RCC 7860 (cell line): ENCODE measurements at places on chromosomes 13 and 19.

DNA sequence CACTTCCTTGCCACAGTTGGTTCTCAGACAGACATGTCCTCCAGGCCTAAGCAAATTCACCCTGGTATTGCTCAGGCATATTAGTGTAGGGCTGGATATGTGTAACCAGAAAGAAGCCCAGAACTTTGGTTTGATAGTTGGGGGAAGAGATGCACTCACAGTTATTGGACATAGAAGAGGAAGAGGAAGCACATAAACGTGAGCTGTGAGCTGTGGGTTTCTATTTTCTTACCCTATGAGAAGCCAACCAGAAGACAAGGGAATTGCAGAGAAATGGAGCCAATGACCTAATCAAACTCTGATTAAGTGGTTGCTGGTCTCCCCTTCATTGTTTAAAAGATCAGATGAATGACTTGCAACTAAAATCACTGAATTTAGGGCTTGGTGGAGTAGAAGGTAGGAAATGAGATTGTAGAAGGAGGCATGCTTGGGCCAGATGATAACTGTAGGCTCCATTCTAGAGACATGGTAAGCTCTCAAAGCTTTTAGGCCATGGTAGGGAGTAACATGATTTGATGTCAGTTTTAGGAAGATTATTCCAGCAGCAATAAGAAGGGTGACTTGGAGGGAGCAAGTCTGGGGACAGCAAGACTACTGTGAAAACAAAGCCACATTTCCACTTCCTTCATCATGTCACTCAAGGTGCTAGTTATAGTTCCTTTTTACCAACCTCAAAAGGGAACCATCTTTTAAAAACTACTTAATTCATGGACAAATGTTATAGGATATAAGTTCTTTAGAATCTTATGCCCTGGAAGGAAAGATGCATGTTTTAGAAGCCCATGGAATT is 24.1 kb upstream of the WDFY2 start:
- DNase-seq, result no peak

DNA sequence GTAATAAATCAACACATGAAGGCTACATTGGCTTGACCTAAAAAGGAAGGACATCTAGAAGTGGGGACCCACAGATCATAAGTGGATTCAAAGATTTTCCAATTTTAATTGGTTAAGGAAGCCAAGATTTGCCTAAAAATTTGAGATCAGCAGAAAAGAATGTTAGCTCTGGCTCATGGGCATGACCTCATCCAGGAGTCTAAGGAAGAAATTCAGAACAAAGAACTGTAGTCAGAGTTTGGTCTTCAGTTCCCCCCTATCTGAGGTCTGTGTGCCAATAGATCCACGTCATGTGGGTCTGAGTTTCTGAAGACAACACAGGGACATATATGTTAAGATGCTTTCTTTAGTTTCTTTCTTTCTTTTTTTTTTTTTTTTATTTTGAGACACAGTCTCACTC is 648.8 kb upstream of the SPRY2 start:
- no peak for DNase-seq

- DNase-seq, result no peak
Measured at GRCh38 chr19:8021374-8021773, 15.9 kb upstream of the ELAVL1 start.

GRCh38 chr19:31804668-31805067 is 455.4 kb upstream of the TSHZ3 start:
- no peak for DNase-seq

GRCh38 chr19:35717665-35718344 is at the start of gene KMT2B:
TSS of gene KMT2B (plus strand) at chr19:35718003. CDS start at chr19:35718019, 16 bp downstream.
- DNase-seq, result peak; percentile 87

DNA sequence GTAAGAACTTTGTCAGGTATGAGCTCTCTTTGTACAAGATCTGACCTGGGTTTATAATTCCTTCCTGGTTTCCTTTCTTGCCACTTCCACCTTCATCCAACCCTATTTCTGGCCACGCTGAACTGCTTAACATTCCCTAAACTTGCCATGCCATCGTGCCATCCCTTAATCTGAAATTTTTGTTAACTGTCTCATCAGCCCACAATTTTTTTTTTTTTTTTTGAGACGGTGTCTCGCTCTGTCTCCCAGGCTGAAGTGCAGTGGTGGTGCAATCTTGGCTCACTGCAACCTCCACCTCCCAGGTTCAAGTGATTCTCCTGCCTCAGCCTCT is 144.6 kb downstream of the GGACT start:
- peak; percentile 66 for DNase-seq

GRCh38 chr13:26459276-26460131 is 98.0 kb upstream of the WASF3 start:
- no peak for DNase-seq

- no peak for DNase-seq
Measured at GRCh38 chr13:50030315-50030714, 15.1 kb downstream of the KCNRG start.

GRCh38 chr13:109357751-109358471 is 428.5 kb downstream of the IRS2 start:
- DNase-seq, result no peak

GRCh38 chr19:56690670-56691069 is 19.1 kb upstream of the ZNF835 start:
- DNase-seq, result no peak

- DNase-seq, result peak; percentile 62
Measured at GRCh38 chr13:99280166-99280565, 22.0 kb upstream of the GPR18 start.

DNA sequence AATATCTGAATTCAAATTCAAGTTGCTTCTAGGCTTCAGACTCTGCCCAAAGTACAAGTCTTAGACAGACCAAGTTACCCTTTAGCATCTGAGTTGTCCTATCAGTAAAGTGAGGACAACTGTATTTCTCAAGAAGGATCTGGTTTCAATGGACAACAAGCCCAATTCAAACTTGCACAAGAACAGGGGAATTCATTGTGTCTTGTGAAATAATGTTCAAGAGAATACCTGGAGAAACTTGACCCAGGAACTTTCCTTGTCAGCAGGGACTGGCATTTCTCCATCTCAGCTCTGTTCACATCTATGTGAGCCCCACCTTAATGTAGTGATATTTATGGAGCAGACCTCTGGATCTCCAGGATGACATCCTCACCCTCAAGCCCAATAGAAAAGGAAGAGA is 894.9 kb upstream of the SLC10A2 start:
- no peak for DNase-seq

GRCh38 chr19:3346677-3347353 is 19.6 kb upstream of the NFIC start:
- no peak for DNase-seq

- DNase-seq, result no peak
Measured at GRCh38 chr13:37226971-37227370, 121.5 kb upstream of the CSNK1A1L start.

DNA sequence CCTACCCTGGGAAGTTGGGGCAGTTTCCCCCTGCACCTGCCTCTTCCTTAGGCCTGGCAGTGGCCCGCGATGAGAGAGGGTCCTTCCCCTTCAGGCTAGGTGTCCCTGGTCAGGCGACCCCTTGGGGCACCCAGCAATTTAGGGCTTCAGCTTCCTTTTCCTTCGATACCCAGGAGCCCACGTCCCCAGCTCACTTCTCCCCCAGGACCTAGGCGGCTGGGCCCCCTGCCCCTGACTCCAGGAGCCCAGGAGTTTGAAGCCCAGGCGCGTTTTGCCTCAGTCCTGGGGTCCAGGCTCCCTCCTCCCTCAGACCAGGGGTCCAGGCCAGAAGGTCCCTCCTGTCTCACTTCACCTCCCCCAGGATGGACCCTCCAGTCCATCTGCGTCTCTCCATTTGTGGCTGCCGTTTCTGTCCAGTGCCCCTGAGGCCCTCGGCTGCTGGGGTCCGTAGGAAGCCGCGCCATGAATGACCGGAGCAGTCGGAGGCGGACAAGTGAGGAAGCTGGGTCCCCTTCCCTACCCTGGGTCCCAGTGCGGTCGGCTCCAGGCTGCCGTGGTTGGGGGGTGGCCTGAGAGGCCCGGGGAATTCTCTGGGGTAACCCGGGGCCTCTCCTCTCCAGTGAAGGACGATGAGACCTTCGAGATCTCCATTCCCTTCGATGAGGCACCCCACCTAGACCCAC is 714 bp downstream of the CCDC106 start:
- no peak for DNase-seq

GRCh38 chr19:46428239-46429135 is at the start of gene PNMA8C:
TSS of gene PNMA8C (minus strand) at chr19:46428936. CDS start at chr19:46428359, 577 bp downstream.
- peak; percentile 23 for DNase-seq

- no peak for DNase-seq
Measured at GRCh38 chr19:49085868-49086232, 599 bp downstream of the SNRNP70 start.

DNA sequence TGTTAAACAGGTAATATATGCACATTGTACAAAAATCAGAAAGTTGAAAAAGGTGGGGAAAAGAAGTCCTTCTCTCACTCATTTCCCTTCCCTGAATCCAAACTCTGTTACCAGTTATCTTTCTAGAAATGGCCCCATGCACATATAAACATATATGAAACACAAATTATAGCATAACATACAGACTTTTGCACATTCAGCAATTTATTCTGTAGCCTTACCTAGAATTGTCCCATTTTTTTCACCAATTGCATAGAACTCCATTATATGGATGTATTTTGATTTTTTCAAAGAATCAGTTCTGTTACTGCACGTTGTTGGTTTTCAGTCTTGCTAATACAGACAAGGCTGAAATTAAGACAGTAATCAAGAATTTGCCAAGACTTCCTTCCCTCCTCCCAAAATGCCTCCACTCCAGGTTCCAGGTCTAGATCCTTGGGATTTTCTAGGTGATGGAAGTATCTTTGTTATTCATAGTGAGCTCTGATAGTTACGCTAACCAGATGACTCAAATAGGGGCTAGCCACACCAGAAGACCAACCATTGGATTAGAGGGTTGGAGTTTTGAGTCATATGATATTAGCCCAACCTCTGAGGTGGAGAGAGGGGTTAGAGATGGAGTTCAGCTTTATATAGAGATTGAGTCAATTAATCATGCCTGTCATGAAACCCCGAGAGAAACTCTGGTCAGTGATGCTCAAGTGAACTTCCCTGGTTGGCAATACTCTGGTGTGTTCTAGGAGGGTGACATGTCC is 30.7 kb downstream of the GPR180 start:
- DNase-seq, result no peak

GRCh38 chr13:105567951-105568525 is 967.4 kb downstream of the EFNB2 start:
- DNase-seq, result no peak

DNA sequence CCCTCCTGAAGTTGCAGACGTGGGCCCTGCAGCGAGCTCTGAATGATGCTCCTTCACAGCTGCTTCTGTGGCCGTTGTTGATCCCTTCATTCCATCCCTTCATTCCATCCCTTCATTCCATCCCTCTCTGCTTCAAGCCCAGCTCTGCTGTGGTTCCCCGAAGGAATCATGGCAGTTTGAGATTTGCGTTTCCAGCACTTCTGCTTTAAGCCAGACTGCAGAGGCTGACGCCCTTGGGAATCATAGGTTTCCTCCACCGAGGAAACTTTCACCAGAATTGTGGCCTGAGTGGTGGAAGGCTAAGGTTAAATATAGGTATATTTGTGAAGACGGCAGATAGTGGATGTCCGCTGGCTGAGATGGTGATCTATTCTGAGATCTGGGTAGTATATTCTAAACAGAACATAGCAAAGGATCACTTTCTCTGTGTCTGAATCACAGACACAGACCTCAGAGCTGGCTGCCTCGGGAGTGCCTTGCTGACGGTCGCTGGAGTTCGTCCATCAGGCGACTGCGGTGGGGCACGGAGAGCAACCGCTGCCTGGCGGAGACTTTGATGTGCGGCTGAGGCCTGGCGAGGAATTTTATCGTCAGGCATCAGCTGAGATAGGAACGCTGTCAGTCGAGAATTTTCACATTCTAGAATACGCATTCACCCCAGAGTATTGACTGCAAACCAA is 42.8 kb upstream of the DCUN1D2 start:
- no peak for DNase-seq

GRCh38 chr19:16290692-16291091 is 33.9 kb upstream of the KLF2 start:
- DNase-seq, result no peak

DNA sequence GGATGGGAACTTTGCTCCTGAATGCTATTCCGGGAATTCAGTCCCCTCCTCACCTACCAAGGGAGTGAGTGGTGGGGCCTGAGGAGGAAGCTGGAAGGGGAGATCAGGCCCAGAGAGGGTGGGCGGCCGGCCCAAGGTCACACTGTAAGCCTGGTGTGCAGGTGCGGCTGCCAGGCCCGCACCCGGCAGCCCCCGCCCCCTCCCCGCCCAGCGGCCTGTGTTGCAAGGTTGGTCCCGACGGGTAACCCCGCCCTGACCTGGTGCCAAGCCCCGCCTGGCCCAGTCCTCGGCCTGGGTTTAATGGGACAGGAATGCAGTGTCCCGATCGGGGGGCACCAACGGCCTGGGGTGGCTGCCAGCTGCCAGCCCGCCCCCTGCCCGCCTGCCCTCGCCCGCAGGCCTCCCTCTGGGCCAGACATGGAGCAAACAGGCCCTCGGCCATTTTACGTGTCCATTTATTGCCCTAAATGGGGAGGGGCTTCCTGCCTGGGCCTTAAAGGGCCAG is 5.5 kb downstream of the ZBTB7A start:
- DNase-seq, result no peak

DNA sequence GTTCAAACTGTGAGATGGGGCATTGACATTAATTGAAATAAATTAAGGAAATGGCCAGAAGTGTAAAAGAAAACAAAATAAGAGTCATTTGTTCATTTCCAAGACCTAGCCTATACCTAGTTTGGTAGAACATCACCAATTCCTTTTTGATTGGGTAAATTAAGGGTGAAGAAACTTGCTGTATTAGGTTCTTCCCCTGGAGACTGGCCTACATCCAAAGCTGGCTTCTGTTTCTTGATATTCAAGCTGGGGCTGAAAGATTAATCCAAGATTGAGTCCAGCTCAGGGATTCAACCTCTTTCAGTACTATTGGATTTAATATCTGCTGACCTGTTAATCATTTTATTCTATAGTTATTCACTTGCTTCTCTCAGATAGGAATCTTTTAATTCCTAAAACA is 183.2 kb downstream of the GPC6 start:
- DNase-seq, result no peak

GRCh38 chr19:18611327-18612050 is 1.2 kb upstream of the TMEM59L start:
- DNase-seq, result no peak

DNA sequence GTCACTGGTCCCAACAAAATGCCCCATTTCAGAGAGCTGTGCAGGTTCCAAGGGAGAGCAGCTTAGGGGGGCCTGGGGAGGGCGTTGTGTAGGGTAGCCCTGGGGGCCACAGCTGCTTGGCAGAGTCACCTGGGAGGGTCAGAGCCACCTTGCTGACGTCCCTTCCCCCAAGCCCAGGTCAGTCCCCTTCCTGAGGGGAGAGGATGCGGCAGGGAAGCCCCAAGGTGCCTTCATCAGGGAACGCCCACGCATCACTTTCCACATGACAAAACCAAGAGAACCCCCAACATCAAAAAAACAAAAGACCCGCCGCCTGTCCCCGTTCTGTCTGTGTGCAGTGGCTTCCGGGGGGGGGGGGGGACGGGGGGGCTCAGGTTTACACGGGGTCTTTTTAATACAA is 5.3 kb upstream of the UQCR11 start:
- no peak for DNase-seq
